ENCODE measurements at places on chromosomes 1 and 21.

GRCh38 chr1:2322581-2323211, 68.7 kb downstream of the MORN1 start:
- no peak for DNase-seq

GRCh38 chr1:9397997-9398526, 105.4 kb downstream of the SPSB1 start:
- no peak for DNase-seq

DNA sequence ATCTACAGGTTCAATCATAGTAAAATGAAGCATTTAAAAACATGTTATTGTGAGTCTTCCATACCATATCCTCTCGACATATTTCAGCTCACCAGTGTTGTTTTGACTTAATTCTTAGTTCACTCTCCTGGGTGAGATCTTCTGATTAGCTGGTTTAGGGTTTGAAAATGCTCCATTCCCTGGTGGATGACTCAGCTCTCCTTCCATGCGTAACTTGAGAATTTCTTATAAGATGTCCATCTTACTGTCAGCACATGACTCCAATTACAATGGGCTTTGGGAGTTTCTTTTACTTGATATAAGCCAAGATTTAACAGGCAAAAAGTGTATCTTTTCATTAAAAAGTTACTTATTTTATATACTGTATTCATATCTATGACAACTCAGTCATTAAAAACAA, 476.5 kb downstream of the BRINP3 start:
- DNase-seq, result no peak

GRCh38 chr1:52925571-52926005, 1.5 kb upstream of the SCP2 start:
- no peak for DNase-seq

DNA sequence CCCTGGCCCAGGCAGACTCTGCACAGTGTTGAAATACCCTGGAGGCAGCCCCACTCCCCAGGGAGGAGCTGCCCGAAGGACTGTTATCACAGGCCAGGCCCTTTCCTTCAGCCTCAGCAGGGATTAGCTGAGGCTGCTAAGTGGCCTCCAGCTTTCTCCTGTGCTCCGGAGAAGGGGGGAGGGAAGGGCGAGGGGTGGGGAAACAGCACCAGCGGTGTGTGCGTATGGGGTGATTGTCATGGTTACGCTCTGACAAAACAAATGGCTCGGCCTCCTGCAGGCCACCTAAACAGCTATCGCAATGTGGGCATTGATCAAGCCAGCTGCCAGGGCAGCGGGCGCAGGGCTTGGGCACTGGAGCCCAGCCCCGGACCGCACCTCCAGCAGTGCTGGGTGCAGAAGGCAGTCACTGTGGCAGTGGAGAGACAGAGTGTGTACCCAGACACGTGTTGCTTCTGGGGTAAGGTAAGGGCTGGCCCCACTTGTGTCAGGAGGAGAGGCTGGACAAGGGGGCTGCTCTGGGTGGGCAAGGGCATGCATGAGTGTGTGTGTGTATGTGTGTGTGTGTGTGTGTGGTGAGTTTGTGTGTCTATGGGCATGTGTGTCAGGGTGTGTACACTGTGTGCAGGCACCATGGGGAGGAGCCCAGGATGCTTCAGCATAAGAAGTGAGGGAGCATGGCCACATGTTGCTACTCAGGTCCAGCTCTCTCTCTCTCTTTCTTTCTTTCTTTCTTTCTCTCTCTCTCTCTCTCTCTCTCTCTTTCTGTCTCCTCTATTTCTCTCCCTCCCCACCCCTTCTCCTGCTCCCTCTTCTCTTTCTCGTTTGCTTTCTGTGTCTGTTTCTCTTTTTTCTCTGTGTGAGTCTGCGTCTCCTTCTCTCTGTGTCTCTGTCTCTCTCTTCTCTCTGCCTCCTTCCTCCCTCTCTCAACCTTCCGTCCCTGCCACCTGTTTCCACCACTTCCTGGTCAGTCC, at the start of gene VWA5B1:
TSS of gene VWA5B1 (plus strand) at position 252 of the 974 bp plus-strand sequence. CDS start 19,727 bp downstream, outside the sequence.
- no peak for DNase-seq

DNA sequence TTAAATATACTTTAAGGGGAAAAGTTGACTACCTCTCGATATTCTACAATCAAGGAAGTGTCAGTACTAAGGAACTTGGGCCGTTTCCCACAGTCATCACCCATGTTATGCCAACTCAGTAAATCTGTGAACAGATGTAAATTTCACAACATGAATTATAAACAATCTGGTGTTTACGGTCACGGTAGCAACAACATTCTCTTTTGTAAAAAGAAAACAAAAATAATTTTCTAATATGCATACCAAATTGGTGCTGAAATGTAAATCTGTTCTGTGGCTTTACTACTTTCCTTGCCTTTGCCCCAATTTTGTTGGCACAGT, 1.2 kb downstream of the SH3GLB1 start:
- no peak for DNase-seq

DNA sequence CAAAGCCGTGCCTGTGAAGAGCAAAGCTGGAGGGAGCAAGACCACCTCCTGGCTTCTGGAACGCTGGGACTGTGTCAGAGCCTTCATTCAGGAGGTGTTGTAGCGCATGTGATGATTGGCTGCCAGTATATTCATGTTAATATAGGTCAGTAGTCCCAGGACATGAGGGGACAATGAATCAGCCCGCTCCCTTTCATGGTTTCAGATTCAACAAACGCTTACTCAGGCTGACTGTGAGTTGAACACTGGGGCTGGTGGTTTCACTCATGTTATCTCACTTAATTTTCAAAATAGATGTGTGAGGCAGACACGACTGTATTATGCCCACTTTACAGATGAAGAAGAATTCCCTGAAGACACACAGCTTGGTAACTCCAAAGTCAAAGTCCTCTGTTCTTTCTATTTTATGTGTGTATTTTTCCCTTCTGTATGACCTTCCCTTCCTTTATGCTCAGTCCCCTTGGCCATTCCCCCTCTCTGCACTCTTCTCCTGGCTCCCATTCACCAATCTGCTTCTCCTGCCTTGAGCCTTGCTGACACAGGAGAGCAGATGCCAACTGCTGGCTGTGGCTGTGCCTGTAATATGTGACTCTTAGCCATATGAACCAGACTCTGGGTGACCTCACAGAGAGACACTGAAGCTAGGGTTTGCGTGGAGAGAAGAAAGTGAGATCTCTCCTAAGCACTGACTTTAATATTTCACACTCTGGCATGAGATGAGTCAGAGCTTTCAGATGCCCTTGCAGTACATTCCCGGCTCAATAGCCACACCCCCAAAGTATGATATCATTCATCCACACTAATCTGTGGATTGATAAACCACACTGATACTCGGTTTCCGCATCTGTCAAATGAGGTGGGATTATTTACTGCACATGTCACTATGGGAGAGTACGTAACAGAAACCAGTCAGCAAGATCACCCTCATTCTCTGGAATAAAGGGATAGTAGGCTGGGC, 31.4 kb upstream of the KIRREL1 start:
- no peak for DNase-seq

GRCh38 chr1:197342669-197343068, 74.6 kb downstream of the CRB1 start:
- no peak for DNase-seq

- no peak for DNase-seq
Measured at GRCh38 chr1:31689854-31690253, 14.0 kb downstream of the COL16A1 start.

DNA sequence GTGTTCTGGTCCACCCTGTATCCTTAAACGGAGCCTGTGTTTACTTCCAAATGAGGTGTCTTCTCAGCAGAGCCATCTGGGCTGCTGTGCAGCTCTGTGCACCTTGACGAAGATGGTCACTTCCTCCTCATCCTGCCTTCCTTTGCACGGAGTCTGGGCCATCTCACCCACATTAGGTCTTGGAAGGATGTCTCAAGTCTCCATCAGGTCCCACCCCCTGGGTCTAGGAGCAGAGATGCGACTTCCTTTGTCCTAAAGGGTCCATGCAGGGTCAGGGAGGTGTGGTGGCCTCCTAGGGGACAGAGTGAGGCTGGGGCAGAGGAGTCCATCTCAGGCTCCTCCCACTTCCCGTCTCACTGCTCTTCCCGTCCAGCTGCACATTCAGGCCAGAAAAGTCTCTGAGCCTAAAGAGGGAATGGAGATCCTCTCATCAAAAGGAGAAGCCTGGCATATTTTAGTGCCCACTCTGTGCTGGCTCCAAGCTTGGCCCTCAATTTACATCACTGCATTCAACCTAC, 209.2 kb downstream of the MATN1 start:
- no peak for DNase-seq

- no peak for DNase-seq
Measured at GRCh38 chr1:208919371-208919770, 664.1 kb upstream of the CAMK1G start.

DNA sequence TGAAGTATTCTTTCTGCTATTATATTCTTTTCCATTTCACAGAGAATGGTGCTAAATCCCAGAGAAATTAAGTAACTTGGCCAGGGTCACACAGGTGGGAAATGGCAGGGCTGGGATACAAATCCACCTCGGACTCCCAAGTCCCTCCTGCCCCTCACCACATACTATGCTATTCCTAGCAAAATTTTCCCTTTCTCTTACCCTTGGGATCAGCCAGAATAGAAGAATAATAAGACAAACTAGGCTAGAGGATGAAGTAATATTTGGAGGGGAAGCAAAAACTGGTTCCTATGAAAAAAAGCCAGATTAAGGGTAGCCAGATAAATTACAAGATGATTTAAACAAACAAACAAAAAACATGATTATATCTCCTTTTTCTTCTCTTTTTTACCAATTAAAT, 62.5 kb downstream of the TGFB2 start:
- no peak for DNase-seq

GRCh38 chr1:55981010-55981650, 598.2 kb downstream of the PLPP3 start:
- DNase-seq, result no peak

DNA sequence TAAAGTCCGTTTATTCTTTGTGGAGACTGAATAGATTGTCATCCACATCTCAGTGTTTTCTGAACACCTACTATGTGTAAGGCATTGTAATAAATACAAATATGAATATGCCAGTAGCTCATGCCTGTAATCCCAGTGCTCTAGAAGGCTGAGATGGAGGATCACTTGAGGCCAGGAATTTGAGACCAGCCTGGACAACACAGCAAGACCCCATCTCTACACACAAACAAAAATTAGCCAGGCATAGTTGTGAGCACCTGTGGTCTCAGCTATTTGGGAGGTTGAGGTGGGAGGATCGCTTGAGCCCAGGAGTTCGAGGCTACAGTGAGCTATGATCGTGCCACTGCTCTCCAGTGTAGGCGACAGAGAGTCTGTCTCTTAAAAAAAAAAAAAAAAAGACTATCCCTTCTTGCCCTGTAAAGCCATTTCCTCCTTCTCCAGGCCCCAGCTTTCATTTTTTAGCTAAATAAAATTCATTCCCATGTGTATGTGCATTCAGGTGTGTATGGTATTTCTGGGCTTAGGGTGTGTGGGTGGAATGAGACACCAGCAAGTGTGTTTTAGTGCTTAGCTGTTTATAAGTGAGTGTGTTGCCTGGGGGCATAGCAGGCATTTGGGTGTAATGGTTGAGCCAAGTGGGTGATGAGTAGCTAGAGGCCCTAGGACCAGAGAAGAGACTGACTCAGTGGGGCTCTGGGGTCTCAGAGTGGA, 7.8 kb downstream of the CELSR2 start:
- DNase-seq, result no peak

DNA sequence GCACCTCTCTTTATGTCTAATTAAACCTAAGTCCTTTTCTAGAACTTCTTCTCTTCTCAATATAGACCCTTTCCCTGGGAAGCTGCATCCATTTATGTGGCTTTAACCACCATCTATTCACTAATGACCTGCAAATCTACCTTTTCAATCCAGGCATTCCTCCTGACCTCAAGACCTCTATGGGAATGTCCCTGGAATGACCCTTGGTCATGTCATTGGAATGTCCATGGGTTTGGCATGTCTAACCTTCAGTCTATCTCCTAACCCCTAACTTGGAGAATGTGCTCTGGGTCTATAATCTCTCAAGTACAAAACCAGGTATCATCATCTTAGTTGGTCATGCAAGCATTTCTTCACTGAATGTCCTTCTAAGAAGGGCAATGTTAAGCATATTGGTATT, 196.1 kb downstream of the KCNH1 start:
- no peak for DNase-seq

- DNase-seq, result no peak
Measured at GRCh38 chr1:201214886-201215285, 24.3 kb downstream of the IGFN1 start.

DNA sequence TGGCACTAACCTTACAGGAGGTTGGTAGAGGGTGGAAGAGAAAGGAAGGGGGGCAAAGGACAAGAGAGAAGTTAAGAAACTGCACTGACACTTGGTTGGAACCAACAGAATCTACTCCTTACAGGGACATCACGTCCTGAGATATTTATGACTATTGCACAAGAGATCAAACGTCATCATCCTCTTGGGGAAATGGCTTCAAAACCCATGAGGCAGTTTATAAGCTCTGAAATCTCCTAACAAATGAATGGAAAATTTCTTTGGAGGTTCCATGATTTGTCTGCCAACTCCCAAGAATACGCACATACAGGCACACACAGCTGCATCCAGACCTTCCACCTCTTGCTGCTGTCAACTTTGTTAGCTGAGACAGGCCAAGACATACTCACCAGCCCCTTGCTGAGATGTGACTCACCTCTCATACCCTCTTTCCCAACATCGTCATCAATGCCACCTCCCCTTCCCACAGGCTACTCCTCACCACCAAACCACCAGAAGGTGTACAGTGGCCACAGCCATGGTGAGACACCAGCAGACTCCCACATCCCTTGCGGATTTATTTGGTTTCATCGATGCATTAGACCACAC, 135.5 kb downstream of the SETD4 start:
- no peak for DNase-seq

DNA sequence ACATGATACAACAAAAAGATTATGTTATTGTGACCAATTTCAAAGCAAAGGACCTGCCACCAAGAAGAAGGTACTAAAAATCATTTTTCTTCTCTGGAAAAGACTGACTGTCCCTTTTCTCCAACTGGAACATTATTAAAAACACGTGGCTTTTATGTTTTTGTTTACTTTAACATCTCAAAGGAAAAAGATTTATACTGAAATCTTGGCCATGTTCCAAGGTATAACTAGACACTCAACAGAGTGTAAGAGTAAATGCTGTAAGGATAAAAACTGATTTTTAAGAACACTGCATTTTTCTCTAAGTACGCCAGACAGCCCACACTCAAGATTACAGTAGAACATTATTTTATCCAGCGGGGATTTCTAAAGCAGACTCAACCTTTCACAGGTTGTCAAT, 62.1 kb downstream of the BRWD1 start:
- no peak for DNase-seq

DNA sequence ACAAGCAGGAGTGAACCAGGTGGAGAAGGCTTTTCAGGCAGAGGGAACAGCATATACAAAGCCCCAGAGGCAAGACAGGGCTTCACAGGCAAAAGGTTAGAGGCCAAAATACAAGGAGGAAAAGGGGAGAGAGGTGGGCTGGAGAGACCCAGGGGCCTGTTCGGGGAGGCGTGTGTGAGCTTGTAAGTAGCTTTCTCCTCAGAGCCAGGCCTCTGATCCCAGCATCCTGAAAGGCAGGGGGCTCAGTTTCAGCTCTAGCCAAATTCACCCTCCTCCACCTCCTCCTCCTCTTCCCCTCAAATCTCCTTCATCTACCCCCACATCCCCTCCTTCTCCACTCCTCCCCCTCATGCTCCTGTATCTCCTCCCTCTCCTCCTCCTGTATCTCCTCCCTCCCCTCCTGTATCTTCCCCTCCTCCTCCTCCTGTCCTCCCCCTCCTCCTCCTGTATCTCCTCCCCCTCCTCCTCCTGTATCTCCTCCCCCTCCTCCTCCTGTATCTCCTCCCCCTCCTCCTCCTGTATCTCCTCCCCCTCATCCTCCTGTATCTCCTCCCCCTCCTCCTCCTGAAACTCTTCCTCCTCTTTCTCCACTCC, 148.6 kb downstream of the ST6GALNAC5 start:
- DNase-seq, result no peak

- DNase-seq, result no peak
Measured at GRCh38 chr1:53107570-53108322, 34.7 kb downstream of the SLC1A7 start.

Data from stimulated activated CD8-positive, alpha-beta memory T cell treated with anti-CD3 and anti-CD28 coated beads, Interleukin-4, amount 100 ng/mL, for 1 hour (primary cell).